ENCODE measurements at places on chromosomes 13 and 19. TPM values are rescaled to one million over a fixed set of nuclear protein-coding genes. Genes with fewer than 3 reads are reported as not detected.

GRCh38 chr19:52689843-52690368 is 44.9 kb downstream of the ZNF611 start:
- DNase-seq: no peak

MEIOSIN gene
- total RNA-seq: not detected

GRCh38 chr13:102260256-102260655 is 141.6 kb downstream of the FGF14 start:
- DNase-seq: no peak

DNA sequence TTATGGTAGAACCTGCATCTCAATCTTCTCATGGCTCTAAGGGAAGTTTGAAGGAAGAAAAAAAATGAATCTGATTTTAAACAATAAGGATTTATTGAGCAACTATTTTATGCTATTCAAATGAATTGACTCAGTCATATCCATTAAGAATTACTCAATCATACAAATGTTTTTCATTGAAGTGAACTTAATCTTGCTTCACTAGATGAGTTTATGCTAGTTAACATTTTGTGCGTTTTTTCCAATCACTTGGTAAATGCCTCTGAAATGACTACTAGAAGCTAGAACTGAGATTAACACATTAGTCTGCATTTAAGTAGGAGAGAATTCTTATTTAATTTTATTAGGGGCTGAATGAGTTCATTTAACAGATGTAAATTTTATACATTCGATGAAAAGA is 25.2 kb downstream of the RXFP2 start:
- DNase-seq: no peak

DNA sequence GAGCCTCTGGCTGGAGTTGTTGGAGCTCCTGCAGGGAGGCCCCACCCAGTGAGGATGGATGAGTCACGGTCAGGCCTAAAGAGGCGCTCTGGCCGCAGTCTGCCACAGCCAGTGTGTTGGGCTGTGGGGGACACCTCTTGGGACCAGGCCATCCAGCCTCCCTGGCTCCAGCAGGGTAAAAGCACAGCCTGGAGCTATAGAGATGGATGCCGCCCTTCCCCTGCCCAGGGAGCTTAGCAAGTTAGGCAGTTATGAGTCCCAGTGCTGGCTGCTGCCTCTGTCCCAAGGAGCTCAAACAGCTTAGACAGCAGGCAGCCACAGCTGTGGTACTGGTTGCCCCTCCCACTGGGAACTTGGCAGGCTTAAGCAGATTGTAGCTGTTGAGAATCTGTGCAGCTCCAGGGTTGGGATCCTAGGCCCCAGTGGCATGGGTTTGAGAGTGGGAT is 100.9 kb downstream of the NDFIP2 start:
- DNase-seq: no peak

CEACAM20 gene
- total RNA-seq: not detected
